ENCODE measurements at places on chromosomes 11 and 22.

- no peak for DNase-seq
Measured at GRCh38 chr22:43008509-43008908, 6.4 kb downstream of the PACSIN2 start.

DNA sequence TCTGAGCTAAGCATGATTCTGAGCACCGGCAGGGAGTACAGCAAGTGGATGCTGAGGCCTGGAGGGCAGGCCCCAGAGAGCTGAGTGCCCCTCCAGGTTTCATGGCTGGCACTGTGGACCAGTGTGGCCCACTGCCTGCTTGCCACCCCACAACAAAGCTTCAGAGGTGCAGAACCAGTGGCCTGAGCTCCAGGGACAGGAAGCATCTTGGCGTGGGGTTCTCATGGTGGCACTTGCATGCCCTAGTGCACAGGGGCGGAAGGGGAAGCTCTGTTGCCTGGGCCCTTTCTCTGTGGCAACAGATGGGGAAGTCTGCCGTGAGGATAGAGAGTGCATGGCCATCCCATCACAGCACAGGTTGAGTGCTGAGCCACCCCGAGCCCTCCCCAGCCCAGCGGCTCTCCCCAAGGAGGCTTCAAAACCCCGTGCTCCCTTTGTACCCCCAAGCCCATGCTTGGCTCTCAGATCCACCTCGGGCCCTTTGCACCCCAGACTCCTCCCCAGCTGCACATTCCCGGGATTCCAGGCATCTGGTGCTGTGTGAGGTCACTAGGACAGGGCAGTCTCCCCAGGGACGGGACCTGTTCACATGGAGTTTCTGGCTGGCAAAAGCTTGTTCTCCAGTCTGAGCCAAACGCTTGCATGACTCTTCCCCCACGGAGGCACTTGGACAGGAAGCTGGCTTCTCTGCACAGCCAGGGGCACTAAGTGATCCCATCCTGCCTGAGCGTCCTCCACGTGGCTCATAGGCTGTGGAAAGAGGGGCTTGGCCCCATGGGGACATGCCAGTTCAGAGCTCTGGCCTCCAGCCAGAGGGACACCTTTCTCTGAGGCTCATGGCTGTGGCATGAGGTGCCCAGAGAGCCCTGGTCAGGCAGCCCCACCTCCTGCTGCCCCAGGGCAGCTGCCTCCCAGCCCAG lies 4.2 kb downstream of the SLC25A1 start:
- peak; percentile 46 for DNase-seq

DNA sequence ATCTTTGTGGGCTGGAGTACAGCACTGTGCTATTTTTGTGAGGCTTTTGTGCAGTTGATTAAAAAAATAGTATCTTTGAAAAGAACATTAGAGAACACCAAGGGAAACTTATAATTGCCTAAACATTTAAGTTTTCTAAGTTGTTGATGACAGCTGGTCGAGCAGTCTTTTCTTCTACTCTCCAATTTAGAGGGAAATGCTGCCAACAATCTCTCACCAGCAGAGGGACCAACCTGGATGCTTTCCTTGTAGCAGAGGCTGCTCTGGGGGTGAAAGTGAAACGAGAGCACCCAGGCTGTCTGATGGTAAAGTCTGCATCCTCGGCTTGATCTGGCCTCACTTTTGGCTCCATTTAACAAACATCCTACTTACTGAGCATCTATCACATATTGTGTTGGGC lies 1286.5 kb upstream of the TENM4 start:
- no peak for DNase-seq

- no peak for DNase-seq
Measured at GRCh38 chr11:721247-721740, 15.3 kb downstream of the EPS8L2 start.

- no peak for DNase-seq
Measured at GRCh38 chr11:44675906-44676305, 50.9 kb upstream of the TSPAN18 start.
